ENCODE measurements at places on chromosomes 16 and 17.
A peak's percentile ranks its signal among the peaks of the same experiment; 100 is the strongest.

- DNase-seq, result peak; percentile 45
Observed at GRCh38 chr17:10197721-10198508, 491 bp downstream of the GAS7 start.

GRCh38 chr16:19678804-19679203, 39.2 kb downstream of the KNOP1 start:
- DNase-seq, result no peak

DNA sequence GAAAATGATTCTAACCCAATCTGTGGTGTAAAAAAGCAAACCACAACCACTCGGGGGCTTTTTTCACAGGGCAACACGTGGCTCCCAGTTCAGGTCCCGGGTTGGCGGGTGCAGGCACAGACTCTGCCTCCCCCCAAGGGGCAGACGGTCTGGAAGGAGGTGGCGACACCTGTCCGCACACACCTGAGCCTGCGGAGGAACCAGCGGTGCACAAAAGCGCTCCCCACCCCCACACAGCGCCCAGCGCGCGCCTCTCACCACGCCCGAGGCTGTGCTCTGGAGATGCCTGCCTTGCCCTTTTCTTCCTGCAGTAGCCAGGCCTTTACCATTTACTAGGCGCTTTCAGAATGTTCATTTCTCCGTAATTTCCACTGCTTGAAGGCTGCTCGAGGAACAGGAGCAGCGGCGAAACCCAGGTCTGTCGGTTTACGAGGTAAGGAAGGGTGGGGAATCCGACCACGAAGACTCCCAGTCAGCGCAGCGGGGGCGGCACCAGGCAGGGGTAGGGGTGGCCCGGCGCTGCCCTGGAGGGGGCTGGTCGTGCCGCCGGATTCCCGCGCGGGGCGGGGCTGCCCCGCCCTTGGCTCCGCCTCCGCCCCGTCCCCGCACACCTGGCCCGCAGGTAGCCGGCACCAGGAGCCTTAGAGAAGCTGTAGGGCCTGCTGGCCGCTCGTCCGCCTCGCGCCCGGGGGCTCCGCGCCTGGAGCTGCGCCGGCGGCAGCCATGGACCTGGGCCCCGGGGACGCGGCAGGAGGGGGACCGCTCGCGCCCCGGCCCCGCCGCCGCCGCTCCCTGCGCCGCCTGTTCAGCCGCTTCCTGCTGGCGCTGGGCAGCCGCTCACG, at the start of gene USP43:
USP43 (plus strand) TSS at position 608 of the 842 bp plus-strand sequence; CDS start at position 724, 116 bp downstream.
- DNase-seq, result peak; percentile 59

DNA sequence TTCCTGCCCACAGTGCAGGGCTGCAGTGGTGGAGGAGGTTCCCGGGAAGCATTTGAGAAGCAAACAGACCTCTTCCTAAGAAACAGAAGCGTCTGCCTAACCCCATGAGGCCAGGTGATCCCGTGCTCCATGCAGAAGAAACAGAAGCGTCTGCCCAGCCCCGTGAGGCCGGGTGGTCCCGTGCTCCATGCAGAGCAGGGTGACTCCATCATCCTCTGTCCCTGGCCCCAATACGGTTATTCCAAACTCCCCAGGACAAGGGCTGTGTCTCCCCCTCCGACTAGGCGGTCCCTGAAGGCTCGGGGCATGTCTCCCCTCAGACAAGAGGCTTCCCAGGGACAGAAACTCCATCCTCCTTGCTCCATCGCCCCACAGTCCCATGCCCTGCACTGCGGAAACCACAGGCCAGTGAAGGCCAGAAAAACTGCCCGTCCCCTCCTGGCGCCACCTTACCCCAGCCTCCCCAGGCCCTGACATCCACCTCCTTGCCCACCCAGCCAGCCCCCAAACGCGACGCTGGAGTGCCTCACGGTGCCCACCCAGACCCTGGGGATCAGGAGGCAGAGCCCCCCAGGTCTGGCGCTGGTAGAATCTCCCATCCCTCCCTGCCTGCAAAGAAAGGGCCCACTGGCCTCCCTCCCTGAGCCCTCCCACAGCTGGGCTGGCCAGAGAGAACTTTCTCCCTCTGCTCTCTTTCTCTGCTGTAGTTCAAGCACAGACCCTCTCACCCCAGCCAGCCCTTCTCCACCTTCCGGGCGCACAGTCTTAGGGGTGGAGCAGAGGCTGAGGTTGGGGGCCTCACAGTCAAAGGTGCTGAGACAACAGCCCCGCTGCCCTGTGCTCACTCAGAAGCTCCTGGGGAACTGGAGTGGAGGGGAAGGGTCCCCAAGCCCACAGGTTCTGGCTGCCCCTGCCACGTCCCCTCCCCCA, 30.6 kb upstream of the KRT17 start:
- DNase-seq, result no peak

DNA sequence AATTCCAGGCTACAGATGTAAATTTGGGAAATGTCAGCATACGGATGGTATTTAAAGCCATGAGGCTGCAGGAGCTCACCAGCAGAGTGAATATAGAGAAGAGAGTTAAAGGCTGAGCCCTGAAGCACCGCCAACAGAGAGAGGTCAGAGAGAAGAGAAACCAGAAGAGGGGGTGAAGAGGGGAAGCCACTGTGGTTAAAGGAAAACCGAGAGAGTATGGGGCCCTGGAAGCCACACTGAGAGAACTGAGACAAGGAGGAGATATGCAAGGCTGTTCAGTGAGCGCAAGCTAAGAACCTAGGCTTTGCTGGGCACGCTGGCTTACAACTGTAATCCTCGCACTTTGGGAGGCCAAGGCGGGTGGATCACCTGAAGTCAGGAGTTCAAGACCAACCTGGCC, 24.6 kb downstream of the COPRS start:
- peak; percentile 51 for DNase-seq

DNA sequence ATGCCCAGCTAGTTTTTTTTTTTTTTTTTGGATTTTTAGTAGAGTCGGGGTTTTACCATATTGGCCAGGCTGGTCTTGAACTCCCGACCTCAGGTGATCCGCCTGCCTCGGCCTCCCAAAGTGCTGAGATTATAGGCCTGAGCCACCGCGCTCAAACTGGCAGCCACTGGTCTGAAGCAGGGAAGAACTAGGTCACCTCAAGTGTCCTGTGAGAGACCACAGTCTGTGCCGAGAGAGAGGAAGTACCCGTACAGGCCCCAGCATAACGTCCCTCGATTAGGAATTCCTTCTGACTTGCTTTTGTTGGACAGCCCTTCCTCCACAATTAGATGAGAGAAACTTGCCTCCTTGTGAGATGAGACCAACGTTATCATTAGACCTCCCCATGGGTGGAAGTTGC, 13.7 kb upstream of the CD300E start:
- DNase-seq, result no peak

DNA sequence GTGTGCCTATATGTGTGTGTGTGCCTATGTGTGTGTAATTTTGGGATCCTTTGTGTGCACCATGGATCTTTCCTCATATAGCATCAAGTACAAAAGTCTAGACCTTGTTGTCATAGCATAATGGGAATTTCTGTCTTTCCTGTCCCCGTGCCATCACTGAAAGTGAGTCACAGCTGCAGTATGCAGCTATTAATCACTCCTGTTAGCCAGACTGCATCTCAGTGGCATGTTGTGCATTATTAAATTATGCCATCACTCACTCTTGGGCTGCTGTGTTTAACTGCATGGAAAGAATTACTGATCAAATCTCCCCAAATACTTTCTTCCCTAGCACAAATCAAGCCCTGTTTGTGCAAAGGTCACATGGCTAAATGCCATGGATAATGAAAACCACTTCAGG, 92.4 kb downstream of the CBLN1 start:
- DNase-seq, result no peak

- no peak for DNase-seq
Observed at GRCh38 chr16:63100082-63100481, 1063.8 kb upstream of the CDH8 start.

DNA sequence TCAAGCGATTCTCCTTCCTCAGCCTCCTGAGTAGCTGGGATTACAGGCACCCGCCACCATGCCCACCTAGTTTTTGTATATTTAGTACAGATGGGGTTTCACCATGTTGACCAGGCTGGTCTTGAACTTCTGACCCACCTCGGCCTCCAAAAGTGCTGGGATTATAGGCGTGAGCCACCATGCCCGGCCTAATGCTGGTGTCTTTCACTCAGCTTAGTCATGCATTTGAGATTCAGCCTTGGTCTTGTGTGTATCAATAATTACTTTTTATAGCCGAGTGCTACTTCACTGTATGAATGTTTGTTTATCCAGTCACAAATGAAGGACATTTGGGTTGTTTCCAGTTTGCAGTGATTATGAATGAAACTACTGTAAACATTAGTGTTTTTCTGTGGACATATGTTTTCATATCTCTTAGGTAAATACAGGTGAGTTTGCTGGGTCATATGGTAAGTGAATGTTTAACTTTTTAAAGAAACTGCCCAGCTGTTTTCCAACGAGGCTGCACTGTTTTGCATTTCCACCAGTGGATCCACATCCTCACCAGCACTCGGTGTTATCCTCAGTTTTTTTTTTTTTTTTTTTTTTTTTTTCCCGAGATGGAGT, 11.0 kb upstream of the PLCG2 start:
- no peak for DNase-seq

GRCh38 chr16:86495756-86496261, 14.5 kb upstream of the FOXF1 start:
- DNase-seq, result no peak

DNA sequence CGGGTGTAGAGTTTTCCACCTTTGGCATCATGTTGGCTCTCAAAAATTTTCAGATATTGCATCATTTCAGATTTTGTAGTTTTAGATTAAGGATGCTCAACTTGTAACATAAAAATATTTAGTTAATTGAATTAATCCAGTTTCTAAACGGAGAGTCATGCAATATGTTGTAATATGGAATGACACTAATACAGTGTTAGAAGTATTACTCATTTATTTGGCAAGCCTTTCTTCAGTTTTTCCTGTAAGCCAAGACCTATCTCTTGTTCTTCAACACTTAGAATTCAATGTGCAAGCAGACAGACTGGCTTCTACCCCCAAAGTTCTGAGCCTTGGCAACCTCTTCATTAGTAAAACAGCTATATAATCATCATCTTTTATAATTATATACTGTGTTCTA, 985.0 kb upstream of the GOT2 start:
- no peak for DNase-seq

DNA sequence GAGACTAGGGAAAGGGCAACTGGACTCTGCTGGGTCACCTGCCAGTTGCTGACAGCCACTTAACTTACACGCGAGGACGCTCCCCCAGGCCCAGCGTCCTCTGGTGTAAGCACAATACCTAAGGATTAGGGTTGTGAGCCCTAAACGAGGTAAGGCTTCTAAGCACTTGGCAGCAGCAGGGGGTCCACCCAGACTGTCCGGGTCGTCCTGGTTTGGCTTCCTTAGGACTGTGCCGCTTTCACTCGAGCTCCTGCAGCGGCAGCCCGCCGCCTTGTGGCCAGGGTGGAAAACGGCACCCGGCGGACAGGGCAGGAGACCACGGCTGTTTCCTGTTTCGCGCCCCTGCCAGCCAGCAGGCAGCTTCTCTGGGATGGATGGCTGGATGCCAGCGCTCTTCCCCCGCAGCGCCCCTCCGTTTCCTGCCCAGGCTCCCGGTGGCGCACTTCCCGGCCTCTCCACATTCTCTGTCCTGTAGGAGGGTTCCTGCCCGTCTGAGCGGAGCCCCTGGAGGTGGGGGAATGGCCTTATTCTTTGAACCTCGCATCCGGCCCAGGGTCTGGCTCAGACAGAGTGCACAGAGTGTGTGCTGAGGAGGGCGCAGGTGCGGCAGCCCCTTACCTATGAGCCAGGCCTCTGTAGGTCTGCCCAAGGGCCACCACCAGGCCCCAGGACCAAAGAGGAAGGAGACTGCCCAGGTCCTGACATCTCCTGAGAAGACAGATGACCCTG, 47.0 kb upstream of the AMZ2 start:
- peak; percentile 73 for DNase-seq

- no peak for DNase-seq
Observed at GRCh38 chr17:57557834-57558681, 187.0 kb downstream of the CCDC182 start.

GRCh38 chr17:59001158-59001814, 105.4 kb downstream of the TRIM37 start:
- DNase-seq, result peak; percentile 73

GRCh38 chr16:58510776-58511628, 4.3 kb upstream of the SETD6 start:
- DNase-seq, result no peak

GRCh38 chr16:17372386-17372785, 98.4 kb downstream of the XYLT1 start:
- no peak for DNase-seq

GRCh38 chr17:34261568-34262337, 6.7 kb downstream of the CCL2 start:
- DNase-seq, result no peak

DNA sequence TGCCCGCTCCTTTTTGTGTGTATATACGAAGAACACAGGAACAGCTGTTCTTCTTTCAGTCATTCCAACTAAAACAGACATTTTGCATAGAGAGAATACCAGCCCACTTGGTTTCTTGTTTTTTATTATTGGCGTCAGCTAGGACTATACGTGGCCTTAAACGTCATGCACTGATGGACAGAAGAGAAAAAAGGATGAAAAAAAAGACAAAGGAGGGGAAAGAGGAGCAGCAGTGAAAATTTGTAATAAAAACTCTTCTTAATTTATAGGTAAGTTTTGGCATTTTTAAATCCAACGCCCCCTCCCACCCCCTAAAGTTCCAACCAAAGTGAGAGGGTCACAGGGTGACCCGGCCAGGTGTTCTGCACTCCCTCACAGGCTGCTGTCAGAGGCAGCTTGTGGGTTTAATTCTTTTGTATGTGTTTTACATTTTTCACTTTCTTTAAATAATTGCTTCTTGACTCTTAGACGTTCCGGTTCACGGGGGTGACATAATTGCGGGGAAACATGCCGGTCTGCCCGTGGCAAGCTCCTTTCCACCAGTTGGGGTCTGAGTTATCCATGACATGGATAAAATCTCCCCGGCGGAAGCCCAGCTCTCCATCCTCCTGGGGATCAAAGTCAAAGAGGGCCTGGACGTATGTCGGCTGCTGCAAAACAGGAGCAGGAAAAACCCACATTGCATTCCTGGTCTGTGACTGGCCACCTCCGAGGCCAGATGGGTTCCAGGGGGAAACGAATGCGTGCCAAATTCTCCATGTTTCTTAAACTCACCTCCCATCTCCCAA, 30.9 kb upstream of the SLC25A19 start:
- peak; percentile 78 for DNase-seq

DNA sequence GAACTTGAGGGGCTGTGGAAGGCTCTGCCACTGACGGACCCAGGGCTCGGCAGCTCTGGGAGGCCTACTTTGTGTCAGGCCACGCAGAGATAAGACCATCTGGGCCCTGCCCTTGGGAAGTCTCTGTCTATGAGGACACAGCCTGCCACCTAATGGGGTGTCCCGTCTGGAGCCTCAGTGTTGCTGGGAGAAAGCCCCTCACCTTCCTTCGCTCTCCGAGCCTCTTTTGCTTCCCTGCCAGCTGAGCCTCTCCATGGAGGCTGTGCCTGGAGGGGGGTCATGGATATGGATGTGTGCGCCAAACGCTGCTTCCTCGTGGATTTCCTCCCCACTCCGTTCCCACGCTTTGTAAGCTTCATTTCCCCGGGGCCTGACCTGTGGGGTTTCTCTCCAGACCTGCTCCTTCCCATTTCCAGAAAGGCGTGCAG, 228.8 kb downstream of the SEC14L1 start:
- DNase-seq, result no peak

GRCh38 chr17:33076979-33077378, 85.3 kb downstream of the SPACA3 start:
- DNase-seq, result no peak
